Stimulated activated CD8-positive, alpha-beta memory T cell treated with anti-CD3 and anti-CD28 coated beads, Interleukin-15, amount 100 ng/mL, for 4 hours (primary cell): ENCODE measurements at places on chromosomes 12 and 14.

- no peak for DNase-seq
These were observed 27.3 kb downstream of the PPTC7 start for GRCh38 chr12:110555577-110556406.

GRCh38 chr12:117212563-117213190 is 22.4 kb upstream of the FBXO21 start:
- peak; percentile 5 for DNase-seq

DNA sequence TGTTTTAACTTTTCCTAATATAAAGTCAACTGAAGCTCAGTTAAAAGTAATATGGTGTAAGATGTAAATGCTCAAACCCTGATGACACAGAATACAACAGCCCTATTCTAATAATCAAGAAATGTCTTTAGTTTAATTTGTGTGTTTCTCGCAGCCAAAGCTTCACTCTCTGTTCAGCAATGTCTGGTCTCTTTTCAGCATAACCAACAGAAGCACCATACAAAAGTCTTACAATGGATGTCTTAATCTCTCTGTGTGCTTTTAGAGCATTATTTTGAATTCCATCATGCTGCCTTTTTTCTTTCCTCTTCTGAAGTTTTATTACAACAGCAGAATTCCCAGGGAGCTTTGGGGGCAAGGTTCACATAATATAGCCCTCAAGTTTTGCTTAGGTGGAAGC is 210.2 kb upstream of the NPAS3 start:
- DNase-seq, result no peak

DNA sequence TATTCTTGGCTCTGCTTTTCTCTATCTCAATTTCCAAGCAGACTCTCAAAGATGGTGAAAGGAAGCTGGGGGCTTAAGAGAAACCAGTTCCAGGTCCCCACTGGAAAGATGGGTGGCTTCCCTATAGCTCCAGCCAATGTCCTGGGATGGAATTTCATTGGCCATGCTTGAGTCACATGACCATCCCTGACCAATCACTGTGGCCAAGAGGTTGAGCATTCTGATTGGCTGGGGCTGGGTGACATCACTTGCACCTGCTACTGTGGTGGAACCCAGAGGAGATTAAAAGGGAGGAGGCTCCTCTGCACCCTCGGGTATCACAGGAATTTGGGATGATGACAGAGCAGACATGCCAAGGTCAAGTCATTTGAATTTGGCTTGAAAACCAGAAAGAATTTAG is 436.5 kb downstream of the TMEM132D start:
- no peak for DNase-seq

DNA sequence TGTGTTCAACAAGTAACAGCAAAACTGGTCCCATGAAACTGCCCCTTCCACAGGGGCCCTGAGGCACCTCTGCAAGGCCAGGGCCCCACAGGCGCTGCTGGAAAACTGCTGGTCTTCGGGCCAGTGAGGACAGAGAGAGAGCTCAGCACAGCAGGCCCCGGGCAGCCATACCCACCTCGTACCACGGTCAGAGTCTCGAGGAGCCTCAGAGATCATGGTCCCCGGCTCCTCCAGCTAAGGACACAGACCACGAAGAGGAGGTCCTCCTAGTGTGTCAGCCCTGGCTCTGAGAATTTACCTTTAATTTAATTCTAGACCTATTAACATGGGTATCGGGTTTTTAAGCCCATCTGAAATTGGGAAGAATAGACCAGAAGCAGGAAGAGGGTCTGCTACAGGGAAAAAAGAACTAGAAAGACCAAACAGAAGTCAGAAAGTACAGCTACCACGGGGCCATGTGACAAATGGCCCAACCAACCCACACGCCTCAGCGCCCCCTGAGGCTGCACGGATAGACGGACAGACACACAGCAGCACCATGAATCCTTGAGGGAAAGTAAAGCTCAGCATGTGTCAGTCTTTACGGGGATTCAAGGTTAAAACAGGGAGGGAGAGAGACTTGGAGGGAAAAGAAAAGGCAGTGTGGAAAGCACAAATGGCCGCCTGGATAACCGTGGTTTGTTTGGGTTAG is 22.9 kb downstream of the ANKRD9 start:
- DNase-seq, result no peak

GRCh38 chr12:127272864-127273263 is 994.1 kb upstream of the TMEM132C start:
- DNase-seq, result no peak

GRCh38 chr14:91228112-91229004 is 16.1 kb downstream of the GPR68 start:
- peak; percentile 81 for DNase-seq
